Testis (tissue), 5 donors: ENCODE measurements at places on chromosomes 11 and 22. TPM values are rescaled to one million over a fixed set of nuclear protein-coding genes. Genes with fewer than 3 reads are reported as not detected.
A peak's percentile ranks its signal among the peaks of the same experiment; 100 is the strongest.

- H3K4me3 ChIP-seq: peak overlapping the region; percentile 94
- no peaks in the 10 kb centered on the region for H3K36me3 ChIP-seq
- peaks cover 20% of the 10 kb centered on the region for H3K4me1 ChIP-seq
- H3K27me3 ChIP-seq: no peaks in the 10 kb centered on the region
- peak overlapping the region; percentile 92 for H3K27ac ChIP-seq
Measured at GRCh38 chr11:65503368-65503948, 4.6 kb downstream of the MALAT1 start.

GRCh38 chr11:16986434-16987204 lies 27.6 kb downstream of the PLEKHA7 start:
- peak; percentile 45 for DNase-seq
- no peak overlapping the region for H3K4me3 ChIP-seq
- peaks cover 31% of the 10 kb centered on the region for H3K4me1 ChIP-seq
- peak overlapping the region; percentile 44 for H3K27ac ChIP-seq

DNA sequence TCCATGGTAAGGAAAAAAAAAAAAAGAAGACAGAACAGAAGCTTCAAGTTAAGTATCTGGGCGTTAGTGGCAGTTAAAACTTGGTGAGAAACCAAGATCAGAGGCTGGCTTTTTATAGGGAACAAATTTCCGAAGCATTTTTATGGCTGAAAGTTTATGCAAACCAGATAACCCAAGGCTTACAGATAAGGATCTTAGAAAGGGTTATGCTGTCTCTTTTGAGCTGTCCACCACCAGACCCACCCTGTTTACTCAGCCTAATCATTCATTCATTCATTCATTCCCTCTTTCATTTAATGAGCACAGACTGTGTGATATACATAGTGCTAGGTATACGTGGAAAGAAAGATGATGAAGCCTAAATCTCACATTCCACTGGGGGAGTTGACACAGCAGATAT lies 89.5 kb downstream of the ME3 start:
- H3K4me3 ChIP-seq: no peak overlapping the region
- DNase-seq: no peak
- H3K4me1 ChIP-seq: peaks cover 16% of the 10 kb centered on the region

The PRAME gene
- total RNA-seq: 233 TPM
